ENCODE measurements at places on chromosomes 7 and 10. TPM values are rescaled to one million over a fixed set of nuclear protein-coding genes. Genes with fewer than 3 reads are reported as not detected.

Gene PROSER2
- 0.83 TPM for total RNA-seq

Gene SLC26A4
- total RNA-seq = not detected

Gene RELN
- total RNA-seq = not detected

Gene SFTPA2
- not detected for total RNA-seq

Gene UTF1
- total RNA-seq = not detected

Gene SPDYE1
- total RNA-seq = not detected

Gene SLC13A1
- not detected for total RNA-seq

Gene BMPER
- total RNA-seq = not detected

Gene STAMBPL1
- 23.9 TPM for total RNA-seq

Gene GIMAP6
- total RNA-seq = 216 TPM

Gene SLC18A3
- total RNA-seq = not detected

Gene HOXA3
- not detected for total RNA-seq

All from naive thymus-derived CD8-positive, alpha-beta T cell (primary cell).